ENCODE measurements at places on chromosomes 5 and 9.

- no peak for DNase-seq
Observed at GRCh38 chr9:14373706-14374105, 59.8 kb upstream of the NFIB start.

DNA sequence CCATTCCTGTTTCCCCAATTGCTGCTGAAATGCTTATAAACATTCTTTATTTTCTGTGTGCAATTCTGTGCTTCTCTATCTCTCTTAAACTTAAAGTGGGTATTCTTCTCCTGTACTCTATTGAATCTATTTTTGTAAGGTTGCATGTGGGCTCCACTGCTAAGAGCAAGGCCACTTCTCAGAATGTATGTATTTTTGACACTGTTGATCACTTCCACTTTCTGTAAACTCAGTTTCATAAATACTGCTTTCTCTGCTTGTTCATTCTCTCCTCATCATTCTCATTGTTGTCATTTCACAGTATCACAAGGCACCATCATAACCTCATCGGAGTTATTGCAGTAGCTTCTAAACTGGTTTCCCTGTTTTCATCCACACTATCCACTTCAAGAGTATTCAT is 483.0 kb upstream of the CDH18 start:
- DNase-seq: no peak

DNA sequence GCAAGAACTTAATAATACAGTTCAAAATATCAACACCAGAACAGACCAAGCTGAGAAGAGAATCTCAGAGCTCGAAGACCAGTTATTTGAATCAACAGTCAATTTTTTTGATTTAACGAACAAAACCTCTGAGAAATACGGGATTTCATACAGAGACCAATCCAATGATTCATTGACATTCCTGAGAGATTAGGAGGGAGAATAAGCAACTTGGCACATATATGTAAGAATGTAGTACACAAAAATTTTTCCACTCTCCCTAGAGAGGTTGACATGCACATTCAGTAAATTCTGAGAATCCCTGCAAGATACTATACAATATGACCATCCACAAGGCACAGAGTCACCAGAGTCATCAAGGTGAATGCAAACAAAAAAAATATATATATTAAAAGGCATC is 1577.3 kb upstream of the C9orf72 start:
- no peak for DNase-seq

DNA sequence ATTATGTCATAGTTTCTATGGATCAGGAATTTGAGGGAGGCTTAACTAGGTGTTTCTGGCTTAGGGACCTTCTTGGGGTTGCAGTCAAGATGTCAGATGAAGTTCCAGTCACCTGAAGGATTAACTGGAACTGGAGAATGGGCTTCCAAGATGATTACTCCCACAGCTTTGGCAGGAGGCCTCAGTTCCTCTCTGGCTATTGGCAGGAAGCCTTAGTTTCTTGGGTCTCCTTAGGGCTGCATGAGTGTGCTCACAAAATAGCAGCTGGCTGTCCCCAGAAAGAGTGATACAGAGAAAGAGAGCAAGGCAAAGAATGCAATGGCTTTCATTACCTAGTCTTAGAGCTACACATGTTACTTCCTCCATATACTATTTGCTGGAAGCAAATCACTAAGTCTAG is 138.1 kb upstream of the TLE4 start:
- no peak for DNase-seq

GRCh38 chr5:75460532-75460931 is 50.9 kb downstream of the CERT1 start:
- no peak for DNase-seq

- DNase-seq: no peak
Observed at GRCh38 chr5:83972236-83972635, 251.6 kb upstream of the HAPLN1 start.

DNA sequence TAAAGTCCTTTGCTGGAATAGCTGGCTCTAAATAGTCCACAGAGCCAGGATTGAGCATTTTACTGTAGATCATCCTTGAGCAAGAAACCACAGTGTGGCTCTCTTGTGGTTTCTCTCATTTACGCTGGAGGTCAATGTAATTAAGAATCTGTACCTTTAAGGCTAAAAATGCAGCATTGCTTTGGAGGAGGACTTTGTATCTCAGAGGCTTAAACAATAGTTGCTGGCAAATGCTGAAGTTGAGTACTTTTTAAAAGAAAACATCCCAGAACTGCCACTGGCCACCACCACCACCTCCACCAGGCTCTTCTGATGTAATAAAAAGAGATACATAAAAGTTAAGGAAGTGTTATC is 177.3 kb upstream of the ADAMTSL1 start:
- DNase-seq: no peak

GRCh38 chr9:38066914-38067858 is 1.8 kb downstream of the SHB start:
- no peak for DNase-seq

DNA sequence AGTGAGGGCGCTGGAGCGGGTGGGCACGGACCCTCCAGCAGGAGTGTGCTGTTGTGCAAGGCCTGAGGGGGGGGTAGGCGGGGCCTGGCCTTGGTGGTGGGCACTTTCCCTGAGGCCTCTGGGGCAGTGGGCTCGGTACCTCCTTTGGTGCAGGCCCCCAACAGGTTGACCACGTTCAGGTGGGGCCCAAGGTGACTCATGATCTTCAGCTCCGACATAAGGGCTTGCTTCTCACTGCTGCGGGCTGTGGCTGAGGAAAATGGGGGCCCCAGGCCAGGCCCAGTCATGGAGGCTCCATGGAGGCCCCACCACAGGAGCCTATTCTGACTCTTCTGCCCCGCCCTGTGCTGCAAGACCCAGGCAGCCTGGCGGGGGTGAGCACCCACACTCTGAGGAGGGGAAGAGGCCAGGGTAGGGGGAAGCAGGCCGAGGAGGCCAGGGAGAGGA is 31.5 kb downstream of the PDGFRB start:
- DNase-seq: no peak

DNA sequence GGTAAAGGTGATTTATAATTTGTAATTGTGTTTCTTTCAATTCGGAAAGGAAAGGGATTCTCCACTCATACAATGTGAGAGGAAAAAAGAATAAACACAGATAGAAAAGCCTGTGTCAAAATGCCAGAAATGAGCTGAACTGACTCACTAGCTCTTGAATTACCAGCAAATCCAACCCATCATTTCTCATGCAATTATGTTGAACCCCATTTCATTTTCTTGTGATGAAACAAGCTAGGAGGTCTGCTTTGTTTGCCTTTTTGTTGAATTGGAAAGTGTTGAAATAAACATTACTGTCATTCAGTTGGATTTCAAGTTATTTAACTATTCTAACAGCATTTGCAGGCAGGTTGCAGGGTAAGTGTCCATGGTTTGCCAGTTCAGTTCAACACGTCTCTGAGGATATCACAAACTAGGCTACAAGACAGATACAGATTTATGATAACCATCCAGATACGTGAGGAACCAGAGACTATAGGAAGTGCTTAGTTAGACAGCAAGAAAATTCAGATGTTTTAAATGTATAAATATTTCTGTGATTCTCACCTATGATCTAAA is 547.2 kb downstream of the MAT2B start:
- no peak for DNase-seq

GRCh38 chr9:17135295-17136160 is 688 bp downstream of the CNTLN start:
- DNase-seq: no peak

GRCh38 chr5:56566374-56567249 is 248.7 kb upstream of the MAP3K1 start:
- DNase-seq: no peak

DNA sequence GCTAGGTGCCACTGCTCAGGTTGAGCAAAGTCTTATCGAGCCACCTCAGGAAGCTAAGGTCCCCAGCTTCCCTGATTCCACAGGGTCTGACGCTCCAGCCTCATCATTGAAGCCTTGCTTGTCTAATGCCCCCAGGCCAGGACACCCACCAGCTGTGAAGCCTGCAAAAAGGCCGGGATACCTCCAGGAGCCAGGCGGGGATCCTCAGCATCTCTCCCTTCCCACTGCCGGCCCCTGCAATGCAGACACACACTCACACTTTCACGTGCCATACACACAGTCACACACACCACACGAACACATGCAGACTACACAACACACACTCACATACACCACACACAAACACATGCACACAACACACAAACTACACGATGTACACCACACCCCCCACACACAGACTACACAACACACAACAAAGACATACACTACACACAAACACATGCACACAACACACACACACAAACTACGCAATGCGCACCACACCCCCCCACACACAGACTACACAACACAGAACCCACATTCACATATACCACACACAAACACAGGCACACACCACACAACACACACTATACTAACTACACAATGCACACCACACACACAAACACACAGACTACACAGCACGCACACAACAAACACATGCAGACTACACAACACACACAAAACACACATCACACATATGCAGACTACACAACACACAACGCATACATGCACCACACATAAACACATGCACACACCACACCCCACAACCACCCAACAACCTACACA is 17.8 kb upstream of the S1PR3 start:
- DNase-seq: no peak

DNA sequence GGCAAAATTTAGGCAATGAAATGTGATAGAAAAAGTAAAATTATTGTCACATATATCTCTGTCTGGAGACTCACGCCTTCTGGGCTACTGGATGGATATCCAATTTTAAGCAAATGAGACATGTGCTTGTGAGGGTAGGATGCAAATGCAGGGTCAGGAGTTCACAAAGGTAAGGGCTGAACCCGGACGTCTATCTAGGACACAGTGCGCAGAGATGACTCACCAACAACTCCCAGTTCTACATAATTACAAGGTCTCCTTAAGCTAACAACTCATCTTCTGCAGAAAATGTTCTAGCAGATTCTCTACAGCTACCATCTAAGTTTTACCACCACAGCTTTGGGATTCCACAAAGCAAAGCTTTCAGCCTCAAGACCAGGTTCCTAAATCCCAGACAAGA is 160.5 kb downstream of the ENTREP1 start:
- no peak for DNase-seq

DNA sequence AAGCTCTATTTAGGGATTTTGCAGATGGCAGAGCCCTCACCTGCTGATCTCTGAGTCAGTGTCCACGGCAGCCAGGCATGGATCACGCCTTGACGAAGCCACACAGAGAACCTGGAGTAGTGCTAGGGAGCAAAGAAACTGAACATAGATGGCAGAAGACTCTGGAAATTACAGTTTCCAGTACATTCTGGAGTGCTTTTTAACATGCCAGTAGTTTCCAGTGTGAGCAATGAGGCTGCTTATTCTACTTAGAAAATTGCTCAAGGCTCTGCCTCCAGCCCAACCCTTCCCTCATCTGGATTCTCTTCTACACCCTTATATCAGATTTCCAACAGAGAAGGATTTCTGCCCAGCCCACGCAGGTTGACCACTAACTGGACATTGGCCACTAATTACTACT is 203.3 kb downstream of the ADAMTS12 start:
- no peak for DNase-seq

GRCh38 chr9:115606838-115607237 is 488.9 kb upstream of the TNC start:
- DNase-seq: no peak

DNA sequence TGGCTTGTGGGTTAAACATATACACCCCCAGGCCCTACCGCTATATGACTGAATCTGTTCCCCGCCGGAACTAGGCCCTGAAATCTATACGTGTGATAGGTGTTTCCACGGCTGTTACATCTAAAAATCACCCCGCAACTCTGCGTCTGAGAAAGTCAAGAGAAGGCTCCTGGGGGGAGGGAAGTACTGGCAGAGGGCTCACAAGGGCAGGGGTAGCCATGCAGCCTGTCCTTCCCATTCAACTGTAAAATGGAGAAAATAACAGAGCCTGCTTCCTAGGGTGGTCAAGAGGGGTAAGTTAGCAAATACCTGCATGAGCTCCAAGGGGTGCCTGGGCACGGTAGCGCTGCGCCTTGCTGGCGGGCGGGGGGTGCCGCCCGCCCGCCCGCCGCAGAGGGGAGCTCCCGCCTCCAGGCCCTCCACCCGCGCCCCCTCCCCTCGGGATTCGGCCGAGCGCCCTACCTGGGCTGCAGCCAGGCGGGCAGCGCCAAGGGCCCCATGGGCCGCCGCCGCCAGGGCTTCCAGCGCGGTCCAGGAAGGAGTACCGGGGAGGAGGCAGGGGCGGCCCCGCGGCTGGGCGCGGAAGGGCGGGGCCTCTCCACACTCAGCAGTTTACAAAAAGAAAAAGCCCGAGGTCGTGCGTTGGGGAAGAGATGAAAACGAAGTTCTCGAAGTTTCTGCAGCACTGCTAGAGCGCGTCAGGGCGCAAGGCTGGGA is at the start of gene HACD4:
Gene HACD4, minus strand, starts transcription at position 550 of the 717 bp plus-strand sequence. Its CDS starts 50 bp downstream, at position 500.
- peak; percentile 53 for DNase-seq

DNA sequence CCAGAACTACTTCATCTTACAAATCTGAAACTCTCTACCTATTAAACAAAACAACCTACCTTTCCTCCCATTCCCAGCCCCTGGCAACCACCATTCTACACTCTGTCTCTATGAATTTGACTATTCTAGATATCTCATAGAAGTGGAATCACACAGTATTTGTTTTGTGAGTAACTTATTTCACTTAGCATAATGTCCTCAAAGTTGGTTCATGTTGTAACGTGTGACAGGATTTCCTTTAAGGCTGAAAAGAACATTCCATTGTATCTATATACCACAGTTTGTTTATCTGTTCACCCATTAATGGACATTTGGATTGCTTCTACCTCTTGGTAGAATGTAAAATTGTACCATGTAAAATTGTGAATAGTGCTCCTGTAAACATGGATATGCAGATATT is 70.1 kb upstream of the NXNL2 start:
- DNase-seq: no peak
